ENCODE measurements at places on chromosomes 16 and 17.
A peak's percentile ranks its signal among the peaks of the same experiment; 100 is the strongest.

DNA sequence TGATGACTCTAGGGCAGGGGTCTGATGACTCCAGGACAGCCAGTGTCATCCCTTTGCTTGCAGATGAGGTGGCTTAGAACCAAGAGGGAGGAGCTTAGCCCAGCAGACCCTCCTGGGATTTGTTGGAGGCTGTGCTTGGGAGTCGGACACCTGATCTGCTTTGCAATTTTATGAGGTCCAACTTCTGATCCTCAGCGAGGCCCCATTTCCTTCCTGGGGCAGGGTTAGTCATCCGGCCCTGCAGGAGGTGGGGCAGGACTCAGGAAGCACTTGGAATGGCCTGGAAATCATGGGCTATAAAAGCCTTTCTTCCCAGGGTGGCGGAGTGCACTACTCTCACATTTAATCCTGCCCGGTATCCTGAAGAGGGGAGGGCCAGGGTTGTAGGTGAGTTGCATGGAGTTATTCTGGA lies 168.5 kb downstream of the MSI2 start:
- peak; percentile 11 for DNase-seq

DNA sequence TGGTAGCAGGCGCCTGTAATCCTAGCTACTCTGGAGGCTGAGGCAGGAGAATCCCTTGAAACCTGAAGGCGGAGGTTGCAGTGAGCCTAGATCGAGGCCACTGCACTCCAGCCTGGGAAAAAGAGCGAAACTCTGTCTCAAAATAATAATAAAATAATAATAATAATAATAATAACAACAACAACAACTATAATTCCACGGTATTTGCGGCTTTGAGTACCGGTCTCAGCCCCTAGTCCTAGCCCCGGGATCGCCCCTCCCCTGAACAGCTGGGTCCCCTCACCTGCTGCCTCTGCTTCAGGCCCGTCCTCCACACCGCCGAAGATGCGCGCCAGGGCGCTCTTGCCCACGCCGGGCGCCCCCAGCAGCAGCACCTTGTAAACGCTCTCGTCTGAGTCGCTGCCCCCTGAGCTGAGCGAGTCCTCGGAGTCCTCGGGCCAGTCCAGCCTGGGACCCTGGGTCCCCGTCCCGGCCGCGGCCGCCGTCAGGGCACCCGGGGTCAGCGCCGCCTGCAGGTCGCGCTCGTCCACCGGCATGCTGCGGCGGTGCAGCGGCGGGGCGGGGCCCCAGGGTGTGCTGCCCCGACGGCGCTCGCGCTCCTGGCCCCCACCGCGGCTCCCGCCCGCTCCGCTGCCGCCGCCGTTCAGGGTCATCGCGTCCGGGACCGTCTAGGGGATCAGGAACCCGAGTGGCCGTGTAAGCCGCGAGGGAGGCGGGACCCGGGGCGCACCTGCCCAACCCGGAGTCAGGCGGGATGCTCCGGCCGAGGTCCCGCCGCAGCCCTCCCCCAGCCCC lies 611 bp downstream of the RRAD start:
- DNase-seq: no peak

DNA sequence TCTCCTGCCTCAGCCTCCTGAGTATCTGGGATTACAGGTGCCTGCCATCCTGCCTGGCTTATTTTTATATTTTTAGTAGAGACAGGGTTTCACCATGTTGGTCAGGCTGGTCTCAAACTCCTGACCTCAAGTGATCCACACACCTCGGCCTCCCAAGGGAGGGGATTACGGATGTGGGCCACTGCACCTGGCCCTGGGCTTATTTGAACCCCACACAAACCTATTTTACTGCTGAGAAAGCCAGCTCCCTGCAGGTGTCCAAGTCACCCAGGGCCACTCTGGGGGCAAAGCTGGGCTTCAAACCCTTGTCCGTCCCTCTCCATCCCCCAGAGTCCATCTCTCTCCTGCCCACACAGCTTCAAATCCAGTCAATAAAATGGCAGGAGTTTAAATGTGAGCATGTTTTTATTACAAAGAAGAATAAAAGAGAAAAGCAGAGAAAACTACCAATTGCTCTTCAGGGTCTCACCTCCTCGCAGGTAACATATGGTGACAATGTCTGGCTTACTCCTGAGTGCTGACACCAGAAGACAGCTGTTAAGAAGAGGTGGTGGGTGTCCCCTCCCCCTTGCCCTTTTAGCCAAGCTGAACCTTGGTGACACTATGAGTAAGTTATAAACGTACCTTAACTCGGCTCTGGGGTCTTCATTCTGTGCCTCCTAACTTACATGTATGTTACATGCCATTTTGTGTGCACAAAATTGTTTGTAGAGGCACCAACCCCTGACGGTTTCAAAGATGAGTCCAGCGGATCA lies 45.4 kb downstream of the LAT start:
- no peak for DNase-seq

- DNase-seq: no peak
Observed at GRCh38 chr17:19755392-19755791, 7.3 kb upstream of the ALDH3A1 start.

DNA sequence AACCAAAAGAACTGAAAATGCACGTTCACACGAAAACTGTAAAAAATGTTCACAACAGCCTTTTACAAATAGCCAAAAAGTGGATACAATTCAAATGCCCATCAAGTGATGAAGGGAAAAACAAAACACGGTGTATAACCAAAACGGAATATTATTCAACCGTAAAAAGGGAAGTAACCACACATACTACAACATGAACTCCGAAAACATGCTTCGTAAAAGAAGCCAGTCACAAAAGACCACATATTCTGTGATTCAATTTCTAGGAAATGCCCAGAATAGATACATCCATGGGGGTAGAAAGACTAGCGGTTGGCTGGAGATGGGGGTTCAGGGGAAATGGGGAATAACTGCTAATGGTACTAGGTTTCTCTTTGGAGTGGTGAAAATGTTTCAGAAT lies 81.5 kb upstream of the TRAP1 start:
- no peak for DNase-seq

GRCh38 chr16:78799429-78799828 lies 700.0 kb downstream of the WWOX start:
- no peak for DNase-seq

DNA sequence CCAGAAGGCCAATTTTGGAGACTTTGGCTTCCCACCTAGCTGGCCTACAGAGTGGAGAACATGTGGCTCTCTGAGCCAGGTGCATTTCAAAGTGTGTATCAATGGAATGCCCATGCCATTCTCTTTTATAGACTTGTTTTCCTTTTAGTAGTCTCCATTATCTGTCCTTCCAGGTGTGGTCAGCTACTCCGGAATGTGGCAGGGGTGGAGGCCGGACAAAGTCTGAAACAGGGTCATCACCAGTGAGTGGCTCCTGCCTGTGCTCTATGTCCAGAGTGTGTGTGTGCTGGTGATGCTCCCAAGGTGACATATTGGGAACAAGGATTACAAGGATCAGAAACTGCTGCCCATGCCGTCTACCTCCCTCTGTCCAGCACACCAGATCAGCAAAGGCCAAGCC lies 3.8 kb upstream of the TMEM220 start:
- no peak for DNase-seq

- DNase-seq: no peak
Observed at GRCh38 chr16:5070431-5071186, 1.0 kb upstream of the ALG1 start.

DNA sequence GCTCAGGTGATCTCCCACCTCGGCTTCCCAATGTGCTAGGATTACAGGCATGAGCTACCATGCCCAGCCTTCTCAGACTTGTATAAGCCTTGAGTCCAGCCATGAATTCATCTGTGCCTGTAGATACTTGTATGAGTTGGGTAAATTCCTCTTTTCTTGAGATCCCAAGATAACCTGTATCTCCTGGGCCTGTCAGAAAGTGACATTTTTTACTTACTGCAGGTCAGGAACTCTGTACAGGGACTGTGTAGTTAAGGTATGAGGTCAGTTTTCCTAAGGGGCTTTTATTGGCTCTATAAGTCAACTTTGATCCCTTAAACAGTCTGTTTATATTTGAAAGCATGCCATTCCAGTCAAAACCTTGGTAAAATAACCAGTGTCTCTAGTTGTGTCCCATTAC lies 106.3 kb upstream of the HAS3 start:
- DNase-seq: no peak

DNA sequence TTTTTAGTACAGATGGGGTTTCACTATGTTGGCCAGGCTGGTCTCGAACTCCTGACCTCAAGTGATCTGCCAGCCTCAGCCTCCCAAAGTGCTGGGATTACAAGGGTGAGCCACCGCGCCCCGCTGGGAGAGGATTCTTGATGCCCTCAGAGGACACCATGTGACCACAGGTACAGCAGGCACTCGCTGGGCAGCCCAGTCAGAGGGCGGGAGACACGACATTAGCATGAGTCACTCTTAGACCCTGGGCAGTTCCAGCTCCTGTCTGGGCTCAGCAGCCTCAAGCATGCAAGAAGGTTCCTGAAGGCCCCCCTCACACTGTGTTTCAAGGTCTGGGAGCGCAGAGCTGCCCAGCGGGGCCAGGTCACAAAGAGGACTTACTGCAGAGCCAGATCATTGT lies 11.9 kb downstream of the STAC2 start:
- no peak for DNase-seq

GRCh38 chr16:75027520-75028300 lies 28.9 kb downstream of the ZNRF1 start:
- no peak for DNase-seq

DNA sequence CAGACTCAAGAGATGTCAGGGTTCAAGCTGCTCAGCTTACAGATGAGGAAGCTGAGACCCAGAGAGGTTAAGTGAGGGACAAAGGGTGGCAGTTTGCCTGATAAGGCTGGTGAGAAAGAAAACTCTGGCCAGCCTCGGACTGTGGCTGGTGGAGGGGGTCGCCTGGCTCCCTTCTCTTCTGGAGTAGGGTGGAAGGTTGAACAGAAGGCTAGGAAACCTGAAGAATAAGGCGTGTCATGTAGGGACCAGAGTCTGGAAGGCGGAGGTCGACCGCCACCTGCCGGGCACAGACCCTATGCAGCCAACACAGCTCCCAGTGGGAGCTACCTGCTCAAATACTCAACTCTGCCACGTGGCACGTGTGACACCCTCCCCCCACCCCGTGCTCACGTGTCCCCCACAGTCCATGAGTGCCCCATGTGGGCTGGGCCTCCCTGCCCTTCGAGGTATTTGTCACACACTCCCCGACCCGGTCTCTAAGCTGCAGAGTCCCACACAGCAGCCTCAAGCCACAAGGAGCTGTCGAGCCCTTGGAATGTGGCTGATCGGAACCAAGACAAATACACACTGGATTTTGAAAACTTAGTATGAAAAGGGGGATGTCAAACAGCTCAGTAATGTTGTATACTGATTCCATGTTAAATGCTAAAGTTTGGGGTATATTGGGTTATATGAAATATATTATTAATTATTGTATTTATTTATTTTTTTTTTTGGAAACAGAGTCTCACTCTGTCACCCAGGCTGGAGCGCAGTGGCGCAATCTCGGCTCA lies 11.8 kb downstream of the HID1 start:
- DNase-seq: no peak

GRCh38 chr17:32288615-32289014 lies 23.0 kb downstream of the RHBDL3 start:
- no peak for DNase-seq

DNA sequence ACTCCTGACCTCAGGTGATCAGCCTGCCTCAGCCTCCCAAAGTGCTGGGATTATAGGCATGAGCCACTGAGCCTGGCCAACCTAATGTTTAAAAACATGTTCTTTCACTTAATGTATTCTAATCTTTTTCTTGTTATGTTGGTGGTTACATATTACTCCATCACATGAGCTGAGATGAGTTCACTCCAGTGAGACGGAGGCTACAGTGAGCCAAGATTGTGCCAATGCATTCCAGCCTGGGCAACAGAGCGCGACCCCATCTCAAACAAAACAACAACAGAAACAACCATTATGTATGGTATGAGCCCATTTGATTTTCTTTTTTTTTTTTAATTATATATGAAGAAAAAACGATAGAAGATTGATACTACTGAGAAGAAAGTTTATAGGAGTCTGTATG lies 39.6 kb downstream of the SLC39A11 start:
- no peak for DNase-seq

DNA sequence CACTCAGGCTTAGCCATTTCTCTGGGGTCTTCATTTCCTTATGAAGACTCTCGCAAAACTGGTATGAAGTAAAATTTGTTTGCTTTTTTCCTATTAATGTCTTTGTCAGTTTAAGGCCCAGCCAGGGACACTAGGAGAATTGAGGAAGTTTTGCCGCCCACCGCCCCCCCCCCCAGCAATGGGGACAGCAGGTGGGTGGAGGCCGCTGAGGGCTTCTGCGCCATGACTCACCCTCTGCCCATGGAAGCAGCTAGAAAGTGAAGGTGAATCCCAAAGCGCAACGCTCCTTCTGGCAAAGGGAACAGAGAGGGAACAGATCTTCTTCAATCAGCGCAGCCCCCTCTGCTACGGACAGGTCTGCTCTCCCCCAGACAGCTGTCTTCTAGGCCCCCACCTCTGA lies 49.7 kb downstream of the MARF1 start:
- DNase-seq: no peak

- DNase-seq: no peak
Observed at GRCh38 chr16:53370827-53371226, 63.4 kb upstream of the RBL2 start.

- DNase-seq: no peak
Observed at GRCh38 chr16:22093331-22093730, 990 bp downstream of the VWA3A start.

DNA sequence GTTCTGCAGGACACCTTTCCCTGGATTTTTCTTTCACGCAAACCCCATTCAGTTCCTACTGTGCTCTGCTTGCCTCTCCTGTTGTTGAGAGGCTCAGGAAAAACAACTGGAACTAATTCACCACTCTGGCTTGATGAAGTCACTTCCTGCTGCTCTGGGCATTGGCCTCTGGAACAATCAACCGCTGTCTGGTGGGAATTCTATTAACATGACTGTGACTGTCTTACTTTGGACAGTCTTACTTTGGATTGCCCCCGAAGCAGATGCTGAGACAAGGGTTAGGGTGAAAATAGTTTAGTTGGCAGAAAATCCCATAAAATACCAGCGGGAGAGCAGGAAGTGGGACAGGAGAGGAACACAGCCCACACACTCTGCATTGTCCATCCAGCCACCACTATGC lies 90.0 kb upstream of the HSBP1 start:
- no peak for DNase-seq
